Activated naive CD8-positive, alpha-beta T cell treated with anti-CD3 and anti-CD28 coated beads, Interleukin-2, amount 50 U/mL, for 24 hours (primary cell): ENCODE measurements at places on chromosomes 7 and 10.

DNA sequence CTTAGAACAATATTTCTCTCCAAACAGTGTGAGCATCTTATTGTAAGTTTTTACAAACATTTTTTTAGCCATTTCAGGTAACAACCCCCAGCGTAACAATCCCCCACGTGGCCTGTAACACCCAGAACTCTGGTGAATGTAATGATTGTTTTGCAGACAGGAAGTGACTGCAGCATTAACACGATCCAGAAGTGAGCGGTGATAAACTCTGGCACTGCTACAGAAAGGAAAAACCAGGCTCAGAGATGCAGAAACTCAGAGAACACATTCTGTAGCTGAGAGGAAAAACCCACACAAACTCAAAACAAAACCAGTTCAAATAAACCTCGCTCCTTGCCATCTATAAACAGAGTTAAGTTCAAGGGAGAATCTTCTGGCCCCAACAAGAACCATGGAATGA lies 285.7 kb downstream of the FGFR2 start:
- H3K4me1 ChIP-seq = no peaks in the 10 kb centered on the region
- no peaks in the 10 kb centered on the region for H3K36me3 ChIP-seq
- no peaks in the 10 kb centered on the region for H3K27me3 ChIP-seq

DNA sequence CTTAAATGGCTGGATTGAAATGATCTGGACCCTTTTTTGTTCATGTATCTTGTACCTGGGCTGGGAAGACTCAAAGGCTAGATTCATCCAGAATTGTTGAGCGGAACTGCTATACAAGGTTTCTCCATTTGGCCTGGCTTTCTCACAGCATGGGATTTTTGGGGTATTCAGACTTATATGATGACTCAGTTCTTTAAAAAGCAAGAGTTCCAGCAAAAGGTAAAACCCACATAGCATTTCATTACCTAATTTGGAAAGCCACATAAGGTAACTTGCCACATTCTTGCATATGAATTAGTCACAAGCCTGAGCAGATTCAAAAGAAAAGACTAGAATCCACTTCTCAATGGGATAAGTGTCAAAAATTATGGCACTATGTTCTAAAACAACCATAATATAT lies 137.4 kb downstream of the HGF start:
- no peak overlapping the region for H3K27ac ChIP-seq
- H3K4me1 ChIP-seq = no peaks in the 10 kb centered on the region
- no peaks in the 10 kb centered on the region for H3K36me3 ChIP-seq
- H3K27me3 ChIP-seq = no peaks in the 10 kb centered on the region
- H3K4me3 ChIP-seq = no peak overlapping the region
- no peak for DNase-seq

DNA sequence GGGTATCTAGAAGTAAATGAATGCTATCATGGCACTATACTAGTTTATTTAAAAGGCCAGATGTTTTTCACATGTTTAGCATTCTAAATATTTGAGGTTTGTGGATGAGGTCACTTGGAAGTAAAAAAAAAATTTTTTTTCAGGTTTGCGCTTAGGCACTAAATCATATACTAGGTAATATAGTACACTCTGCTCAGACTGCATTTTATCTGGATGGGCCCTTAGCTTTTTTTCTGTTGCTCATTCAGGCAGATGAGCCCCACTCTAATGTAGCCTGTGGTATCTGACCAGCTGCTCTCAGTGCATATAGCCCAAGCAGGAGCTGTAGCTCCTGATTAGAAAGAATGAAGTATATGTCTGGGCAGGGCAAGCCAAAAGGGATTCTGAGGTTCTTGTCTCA lies 210.1 kb downstream of the AUTS2 start:
- no peaks in the 10 kb centered on the region for H3K36me3 ChIP-seq
- no peak overlapping the region for H3K27ac ChIP-seq
- peaks cover 2% of the 10 kb centered on the region for H3K4me1 ChIP-seq

GRCh38 chr7:90938371-90938770 lies 325.9 kb upstream of the FZD1 start:
- DNase-seq = no peak
- no peaks in the 10 kb centered on the region for H3K4me1 ChIP-seq
- H3K4me3 ChIP-seq = no peak overlapping the region
- no peaks in the 10 kb centered on the region for H3K27me3 ChIP-seq
- no peaks in the 10 kb centered on the region for H3K36me3 ChIP-seq

- H3K27me3 ChIP-seq = peaks cover 19% of the 10 kb centered on the region
- H3K36me3 ChIP-seq = no peaks in the 10 kb centered on the region
- no peak overlapping the region for H3K4me3 ChIP-seq
- H3K4me1 ChIP-seq = peaks cover 2% of the 10 kb centered on the region
- no peak overlapping the region for H3K27ac ChIP-seq
Measured at GRCh38 chr10:98457721-98458120, 11.0 kb upstream of the HPS1 start.

- no peak overlapping the region for H3K4me3 ChIP-seq
- peak; percentile 41 for DNase-seq
- no peaks in the 10 kb centered on the region for H3K36me3 ChIP-seq
- H3K27ac ChIP-seq = no peak overlapping the region
- peaks cover 24% of the 10 kb centered on the region for H3K4me1 ChIP-seq
Measured at GRCh38 chr10:119199231-119199992, 8.0 kb upstream of the GRK5 start.

- DNase-seq = no peak
- no peaks in the 10 kb centered on the region for H3K27me3 ChIP-seq
- peaks cover 16% of the 10 kb centered on the region for H3K36me3 ChIP-seq
- H3K27ac ChIP-seq = no peak overlapping the region
Measured at GRCh38 chr7:133061357-133061756, 20.5 kb downstream of the CHCHD3 start.

- no peak overlapping the region for H3K4me3 ChIP-seq
- H3K27me3 ChIP-seq = no peaks in the 10 kb centered on the region
- no peaks in the 10 kb centered on the region for H3K4me1 ChIP-seq
- H3K27ac ChIP-seq = no peak overlapping the region
- no peak for DNase-seq
Measured at GRCh38 chr7:125670926-125671572, 741.4 kb upstream of the POT1 start.

GRCh38 chr7:7662527-7662926 lies 22.0 kb downstream of the UMAD1 start:
- no peaks in the 10 kb centered on the region for H3K27me3 ChIP-seq
- no peak overlapping the region for H3K4me3 ChIP-seq
- no peak overlapping the region for H3K27ac ChIP-seq

DNA sequence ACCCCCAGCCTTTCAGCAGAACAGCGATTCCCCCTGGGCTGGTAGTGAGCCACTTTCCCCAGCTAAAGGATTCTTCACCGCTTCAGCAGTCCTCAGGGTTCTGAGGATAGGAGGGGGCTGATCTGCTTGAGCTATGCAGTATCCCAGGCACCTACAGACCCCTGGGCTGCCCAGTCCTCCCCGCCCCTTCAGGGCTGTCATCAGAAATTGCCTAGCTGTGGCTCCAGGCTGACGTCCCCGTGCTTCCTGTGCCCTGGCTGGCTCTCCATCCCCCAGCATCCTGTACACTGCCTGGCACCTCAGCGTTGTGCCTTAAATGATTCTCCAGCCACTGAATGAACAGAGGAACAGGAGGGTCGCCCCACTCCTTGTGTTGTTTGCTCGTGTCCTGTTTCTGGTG lies 38.4 kb upstream of the CDH23 start:
- no peak overlapping the region for H3K27ac ChIP-seq
- no peak overlapping the region for H3K4me3 ChIP-seq
- no peaks in the 10 kb centered on the region for H3K4me1 ChIP-seq
- H3K27me3 ChIP-seq = no peaks in the 10 kb centered on the region
- DNase-seq = no peak

GRCh38 chr7:116526897-116527296 lies 2.1 kb downstream of the CAV1 start:
- H3K27ac ChIP-seq = no peak overlapping the region
- DNase-seq = no peak
- H3K4me1 ChIP-seq = peaks cover 39% of the 10 kb centered on the region

GRCh38 chr7:69403169-69403568 lies 195.1 kb upstream of the AUTS2 start:
- no peak overlapping the region for H3K4me3 ChIP-seq
- no peak for DNase-seq
- H3K27ac ChIP-seq = no peak overlapping the region
- H3K27me3 ChIP-seq = peaks cover under 1% of the 10 kb centered on the region
- no peaks in the 10 kb centered on the region for H3K36me3 ChIP-seq

DNA sequence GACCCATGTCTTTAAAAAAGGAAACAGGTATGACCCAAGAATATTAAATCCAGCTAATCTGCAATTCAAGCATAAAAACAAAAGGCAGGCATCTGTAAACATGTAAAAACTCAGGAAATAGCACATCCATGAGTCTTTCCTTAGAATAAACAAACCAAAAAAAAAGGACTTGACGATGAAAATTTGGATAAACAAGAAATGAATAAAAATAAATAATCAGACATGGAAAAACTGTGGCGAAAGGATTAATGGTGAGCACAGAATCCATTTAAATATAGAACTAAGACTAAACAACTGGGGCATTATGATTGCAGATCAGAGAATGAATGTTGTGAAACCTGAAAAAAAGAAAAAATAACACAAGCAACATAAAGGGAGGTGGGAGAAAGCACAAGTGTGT lies 170.1 kb downstream of the DOCK4 start:
- H3K27me3 ChIP-seq = no peaks in the 10 kb centered on the region
- H3K4me3 ChIP-seq = no peak overlapping the region
- H3K36me3 ChIP-seq = no peaks in the 10 kb centered on the region
- H3K4me1 ChIP-seq = no peaks in the 10 kb centered on the region
